Spinal cord (tissue), 10 donors: ENCODE measurements at places on chromosomes 5 and 9.

DNA sequence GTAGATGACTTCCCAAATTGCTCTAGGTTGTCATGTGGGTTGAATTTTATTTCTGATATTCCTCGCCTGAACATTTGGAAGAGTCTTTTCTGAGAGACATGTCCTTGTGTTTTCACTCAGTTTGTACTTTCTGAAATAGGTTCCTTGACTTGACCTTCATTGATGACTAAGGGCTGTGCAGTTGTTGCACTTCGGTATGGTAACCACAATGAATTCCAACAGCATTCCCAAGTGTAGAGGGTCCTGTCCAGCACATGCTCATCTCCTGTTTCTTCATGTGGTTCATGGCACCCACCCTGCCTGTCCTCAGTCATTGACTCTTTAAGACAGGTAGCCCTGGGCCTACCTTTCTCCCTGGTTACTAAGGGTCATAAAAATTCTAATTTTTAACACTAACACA lies 527.8 kb downstream of the MTRR start:
- DNase-seq, result no peak

DNA sequence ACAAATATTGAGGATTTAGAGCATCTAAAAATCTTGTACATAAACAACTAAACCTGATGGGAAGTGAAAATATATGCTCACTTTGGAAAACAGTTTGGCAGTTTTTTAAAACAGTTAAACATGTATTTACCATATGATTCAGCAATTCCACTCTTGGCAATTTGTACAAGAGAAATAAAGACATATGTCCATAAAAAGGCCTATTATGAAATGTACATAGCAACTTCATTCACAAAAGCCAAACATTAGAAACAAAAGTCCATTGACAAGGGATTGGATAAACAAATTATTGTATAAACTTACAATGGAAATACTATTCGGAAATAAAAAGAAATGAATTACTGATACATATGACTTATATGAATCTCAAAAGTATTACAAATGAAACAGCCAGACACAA lies 196.2 kb upstream of the SLC24A2 start:
- DNase-seq, result no peak

DNA sequence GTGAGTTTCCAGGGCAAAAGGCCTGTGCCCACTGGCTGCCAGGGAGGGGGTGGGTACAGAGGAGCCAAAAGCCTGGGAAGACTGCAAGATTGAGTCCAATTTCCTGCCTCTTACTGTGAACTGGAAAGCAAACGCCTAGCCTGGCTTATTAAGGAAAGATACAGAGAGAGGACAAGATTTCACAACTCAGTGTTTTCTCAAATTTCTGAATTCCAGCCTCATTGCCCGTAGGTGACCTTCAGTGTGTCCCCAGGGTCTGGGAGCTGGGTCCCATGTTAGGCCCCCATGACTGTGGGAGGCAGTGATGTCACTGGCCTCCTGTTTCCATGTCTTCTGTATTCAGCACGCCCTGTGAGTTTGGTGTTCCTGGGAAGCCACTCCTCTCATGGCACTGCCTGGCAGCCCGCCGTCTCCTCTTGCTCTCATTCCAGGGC lies 60.6 kb upstream of the PTPN3 start:
- DNase-seq, result no peak

GRCh38 chr5:181061645-181062044 lies 21.6 kb downstream of the BTNL9 start:
- no peak for DNase-seq

GRCh38 chr5:143233031-143233430 lies 170.5 kb downstream of the NR3C1 start:
- no peak for DNase-seq

DNA sequence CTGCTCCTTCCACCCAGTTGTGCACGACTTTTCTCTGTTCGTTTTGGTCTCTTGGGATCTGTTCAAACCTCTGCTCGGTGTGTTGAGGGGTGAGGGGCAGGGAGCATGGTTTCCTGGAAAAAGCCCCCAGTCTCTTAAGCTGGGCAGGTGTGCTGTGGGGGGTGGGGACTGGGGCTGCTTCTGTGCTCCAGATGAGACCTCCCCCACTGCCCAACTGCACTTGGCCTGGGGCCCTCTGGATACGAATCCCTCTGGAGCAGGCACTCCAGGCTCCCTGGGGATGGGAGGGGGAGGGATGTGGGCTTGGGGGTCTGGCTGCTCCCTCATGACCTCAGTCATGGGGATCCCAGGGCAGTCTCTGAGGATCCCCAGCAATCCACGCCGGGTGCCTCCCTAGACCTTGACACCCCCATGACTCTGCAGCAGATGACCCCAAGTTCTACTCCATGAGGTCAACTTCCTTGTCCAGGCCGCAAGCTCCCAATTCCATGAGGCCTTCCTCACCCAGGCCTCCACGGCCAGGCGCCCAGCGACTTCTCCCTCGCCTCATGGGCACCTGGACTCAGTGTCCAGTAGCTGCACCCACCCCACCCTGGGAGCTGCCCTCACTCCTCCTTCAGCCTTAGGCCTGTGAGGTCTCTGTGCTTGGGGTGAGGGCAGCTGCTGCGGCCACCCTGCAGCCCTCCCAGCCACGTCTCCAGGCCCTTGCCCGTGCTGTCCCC lies 5.9 kb upstream of the AHRR start:
- no peak for DNase-seq

DNA sequence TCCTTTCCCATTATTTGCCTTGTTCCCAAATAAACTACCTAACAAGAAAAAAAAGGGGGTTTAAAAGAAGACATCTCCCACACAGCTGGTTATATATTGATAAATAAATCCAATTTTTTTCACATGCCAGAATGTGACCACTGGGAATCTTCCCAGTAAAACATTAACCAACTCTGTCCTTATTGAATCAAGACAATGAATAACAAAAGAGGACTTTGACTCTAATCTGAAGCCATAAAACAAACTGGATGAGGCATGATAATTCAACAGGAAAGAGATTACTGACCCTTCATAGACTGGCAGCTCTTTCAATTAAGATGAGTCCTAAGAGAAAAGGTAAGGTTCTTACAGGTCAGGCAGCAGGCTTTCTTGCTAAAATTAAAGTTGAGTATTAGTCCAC lies 165.8 kb upstream of the CDH6 start:
- DNase-seq, result no peak

DNA sequence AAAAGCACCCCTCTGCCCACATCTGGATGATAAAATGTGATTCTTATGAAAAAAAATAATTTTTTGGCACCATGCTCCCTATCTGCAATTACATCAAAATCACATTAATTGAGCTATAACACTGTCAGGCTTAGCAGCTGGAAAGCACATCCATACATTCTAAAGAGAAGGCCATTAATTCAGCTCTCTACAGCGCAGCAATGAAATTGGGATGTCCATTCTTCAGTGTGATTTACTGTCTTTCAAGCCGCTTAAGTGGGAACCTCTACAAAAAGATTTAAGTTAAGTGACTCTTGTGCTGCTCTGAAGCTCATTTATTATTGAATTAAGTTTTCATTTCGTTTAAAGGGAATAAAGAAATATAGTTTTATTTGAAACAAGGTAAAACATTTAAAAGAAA lies 171.3 kb downstream of the EBF1 start:
- no peak for DNase-seq

DNA sequence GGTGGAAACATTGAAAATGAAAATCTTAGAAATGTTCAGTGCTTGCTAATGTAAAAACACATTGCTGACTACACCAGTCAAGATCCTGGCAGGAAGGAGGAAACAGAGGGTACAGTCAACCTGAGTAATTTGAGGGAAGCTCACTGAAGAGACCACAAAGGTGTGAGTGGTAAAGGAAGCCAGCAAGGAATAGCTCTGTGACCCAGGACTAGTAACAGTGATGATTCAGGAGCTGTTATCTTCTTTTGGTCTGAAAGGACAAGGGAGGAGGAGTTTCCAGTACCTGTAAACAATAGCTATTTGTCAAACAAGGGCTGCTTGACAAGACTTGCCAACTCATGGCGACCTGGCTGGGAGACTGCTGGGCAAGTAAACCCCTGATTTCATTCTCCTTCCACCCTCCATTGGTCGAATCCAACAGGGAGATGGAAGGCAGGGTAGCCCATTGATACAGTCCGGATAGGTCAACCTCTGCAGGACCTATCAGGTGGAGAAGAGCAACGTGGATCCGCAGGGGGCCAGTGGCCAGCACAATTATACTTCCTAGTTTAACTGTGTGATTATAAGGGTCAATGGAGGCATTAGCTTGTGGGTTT lies 68.1 kb downstream of the MAMDC2 start:
- DNase-seq, result no peak

GRCh38 chr5:107126341-107126740 lies 544.4 kb downstream of the EFNA5 start:
- DNase-seq, result no peak

GRCh38 chr9:35500130-35500748 lies 10.3 kb downstream of the RUSC2 start:
- no peak for DNase-seq

DNA sequence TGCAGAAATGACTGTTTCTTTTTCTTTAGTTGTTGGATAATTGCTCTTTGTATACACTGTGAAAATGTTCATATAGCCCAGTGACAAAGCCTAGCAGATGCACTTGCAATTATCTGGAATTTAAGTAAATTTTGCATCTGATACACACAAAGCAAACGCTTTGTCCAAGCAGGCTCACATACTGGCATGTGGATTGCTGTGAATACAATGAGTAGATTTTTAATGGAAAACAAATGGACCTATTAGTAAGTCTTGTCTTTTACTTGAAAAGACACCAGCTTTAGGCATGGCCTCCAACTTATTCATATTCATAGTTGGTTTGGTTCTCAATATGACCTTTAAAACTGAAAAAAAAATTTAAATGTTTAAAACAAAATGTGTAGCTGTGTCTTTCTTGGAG lies 1299.8 kb upstream of the WWC1 start:
- no peak for DNase-seq

DNA sequence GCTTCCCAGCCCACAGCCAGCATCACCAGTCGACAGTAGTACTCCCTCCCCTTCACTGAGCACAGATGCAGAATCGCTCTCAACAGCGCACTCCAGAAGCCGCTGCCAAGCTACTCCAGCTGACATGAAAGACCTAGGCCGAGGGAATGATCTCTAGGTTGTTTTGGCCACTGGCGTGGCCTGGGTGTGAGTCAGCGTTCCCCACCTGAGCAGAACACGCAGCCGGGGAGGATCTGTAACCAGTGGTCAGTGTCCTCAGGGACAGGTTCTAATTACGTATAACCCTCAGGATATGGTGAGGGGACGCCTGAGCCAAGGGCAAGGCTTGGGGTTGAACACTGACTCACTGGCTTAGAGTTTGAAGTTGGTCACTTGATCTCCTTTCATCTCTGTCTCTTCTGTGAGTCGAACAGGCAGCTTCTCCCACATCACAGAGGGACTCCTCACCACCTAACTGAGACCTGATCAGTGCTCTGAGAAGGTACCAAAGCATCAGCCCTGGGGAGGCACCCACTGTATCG lies 76.9 kb upstream of the IL17B start:
- DNase-seq, result no peak

DNA sequence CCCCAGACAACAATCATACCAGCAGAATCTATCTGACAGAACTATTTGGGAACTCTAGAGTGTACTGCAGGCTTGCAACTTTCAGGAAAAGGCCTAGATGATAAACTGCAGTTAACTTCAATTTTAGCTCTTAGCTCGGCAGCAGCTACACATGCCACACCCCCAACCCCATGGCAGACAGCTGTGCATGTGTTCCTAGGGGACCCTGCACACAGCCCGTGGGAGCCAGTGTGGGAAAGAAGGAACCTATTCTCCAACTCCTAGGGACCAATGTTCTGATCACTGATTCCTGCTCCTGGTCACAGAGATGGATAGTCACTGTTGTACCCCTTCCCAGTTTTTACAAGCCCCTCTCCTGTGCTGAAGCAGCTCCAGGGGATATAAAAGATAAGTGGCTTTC lies 179.6 kb downstream of the DRD1 start:
- DNase-seq, result no peak

DNA sequence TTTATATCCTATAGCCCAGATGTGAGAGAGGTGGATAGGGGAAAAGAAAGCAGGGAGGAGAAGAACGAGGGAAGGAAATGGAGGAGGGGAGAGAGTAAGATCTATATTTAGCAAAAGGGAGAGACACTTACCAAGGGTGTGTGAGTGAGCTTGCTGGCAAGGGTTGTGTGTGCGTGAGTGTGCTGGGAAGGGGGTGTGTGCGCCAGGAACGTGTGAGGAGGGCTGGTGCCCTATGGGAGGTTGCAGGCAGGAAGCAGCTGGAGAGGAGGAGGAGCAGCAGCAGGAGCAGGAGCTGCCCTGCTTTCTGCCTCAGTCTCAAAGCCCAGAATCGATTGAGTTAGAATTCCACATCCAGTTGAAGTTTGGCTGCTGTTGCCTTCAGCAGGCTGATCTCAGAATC lies 148.3 kb upstream of the RUSC2 start:
- DNase-seq, result peak; percentile 12

DNA sequence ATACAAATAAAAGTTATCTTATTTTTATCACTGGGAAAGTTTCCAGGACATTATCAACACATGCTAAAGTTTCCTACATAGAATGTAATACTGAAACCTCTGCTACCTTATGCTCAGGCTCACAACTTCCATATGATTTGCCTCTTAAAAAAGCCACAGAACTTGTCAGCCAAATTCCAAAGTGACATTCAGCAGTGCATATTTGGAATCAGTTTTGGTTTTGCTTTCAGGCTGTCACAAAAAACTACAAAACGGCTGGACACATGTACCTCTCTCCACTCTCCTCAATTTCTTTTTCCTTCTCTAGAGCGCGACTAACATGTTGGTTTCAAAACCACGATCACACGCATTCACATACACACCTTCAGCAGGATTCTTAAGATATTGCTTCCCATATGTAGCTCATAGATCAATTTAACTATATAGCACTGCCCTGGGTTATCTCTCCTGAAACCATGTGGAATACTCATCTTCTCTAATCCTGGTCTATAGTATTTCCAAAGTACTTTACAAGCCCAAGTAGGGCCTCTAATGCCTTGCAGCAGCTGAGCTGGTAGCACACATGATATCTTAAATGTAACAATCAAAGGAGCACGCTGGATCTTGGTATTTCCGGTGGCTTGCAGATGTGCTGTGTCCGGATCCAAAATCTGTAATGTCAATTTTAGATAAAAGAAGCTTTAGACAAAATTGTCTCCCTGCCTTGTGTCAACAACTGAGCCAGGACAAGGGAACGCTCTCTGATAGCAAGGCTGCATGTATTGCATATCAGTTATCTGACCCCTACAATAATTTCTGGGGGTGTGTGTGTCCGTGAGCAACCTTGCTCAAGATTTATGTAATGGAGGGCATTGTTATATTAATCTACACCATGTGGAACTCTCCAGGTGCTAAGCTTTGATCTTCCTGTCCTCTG lies 203.2 kb downstream of the DMRT2 start:
- DNase-seq, result no peak

- DNase-seq, result no peak
Measured at GRCh38 chr5:159422361-159422760, 92.1 kb upstream of the IL12B start.

DNA sequence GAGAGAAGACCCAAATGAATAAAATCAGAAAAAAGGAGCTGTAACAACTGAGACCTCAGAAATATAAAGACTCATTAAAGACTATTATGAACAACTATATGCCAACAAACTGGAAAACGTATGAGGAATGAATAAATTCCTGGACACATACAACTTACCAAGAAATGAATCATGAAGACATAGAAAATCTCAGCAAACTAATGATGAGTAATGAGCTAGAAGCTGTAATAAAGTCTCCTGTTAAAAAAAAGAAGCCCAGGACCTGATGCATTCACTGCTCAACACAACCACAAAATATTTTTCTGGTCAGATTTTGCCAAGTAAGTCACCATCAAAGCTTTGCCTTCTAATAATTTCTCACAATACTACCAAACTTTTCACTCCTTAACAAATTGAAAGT lies 666.7 kb downstream of the LRRC70 start:
- no peak for DNase-seq
